ENCODE measurements at places on chromosomes 2 and 18.

DNA sequence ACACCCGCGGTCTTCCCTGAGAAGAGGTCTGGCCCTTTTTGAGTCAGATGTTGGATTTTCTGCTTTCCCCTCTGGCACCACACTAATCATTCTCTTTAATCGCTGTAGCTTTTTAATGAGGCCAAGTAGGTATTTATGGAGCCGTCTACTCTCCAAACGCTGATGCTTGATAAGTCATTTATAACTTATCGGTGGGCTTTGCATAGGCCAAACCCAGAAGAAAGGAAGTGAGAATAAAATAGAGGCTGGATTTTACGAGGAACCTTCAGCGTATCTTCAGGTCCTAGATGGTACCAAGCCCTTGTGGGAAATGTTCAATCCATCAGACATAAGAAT, 142.5 kb upstream of the CTAGE1 start:
- no peak for DNase-seq

- DNase-seq, result no peak
These were observed 133.9 kb upstream of the CDH20 start for GRCh38 chr18:61199171-61199848.

GRCh38 chr2:17804358-17804757, 11.9 kb upstream of the MSGN1 start:
- DNase-seq, result no peak

- no peak for DNase-seq
These were observed 157.3 kb downstream of the CDCA7 start for GRCh38 chr2:173511942-173512341.

DNA sequence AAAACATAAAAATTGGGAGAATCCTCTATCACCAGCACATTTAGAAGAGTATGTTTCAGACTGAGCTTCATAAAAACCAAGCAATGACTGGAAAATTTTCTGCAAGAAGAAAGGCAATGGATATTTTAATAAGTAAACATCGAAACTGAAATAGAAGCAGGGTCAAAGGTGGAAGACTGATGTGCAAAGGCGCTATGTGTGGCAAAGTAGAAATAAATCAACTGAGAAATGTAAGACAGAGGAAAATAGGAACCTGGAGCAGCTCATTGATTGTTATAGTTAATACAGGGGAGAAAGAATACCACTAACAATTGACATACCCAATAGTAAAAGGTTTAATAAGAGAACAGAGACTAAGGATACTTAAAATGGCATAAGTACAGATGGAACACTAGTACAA, 818.4 kb downstream of the SOCS6 start:
- DNase-seq, result no peak

DNA sequence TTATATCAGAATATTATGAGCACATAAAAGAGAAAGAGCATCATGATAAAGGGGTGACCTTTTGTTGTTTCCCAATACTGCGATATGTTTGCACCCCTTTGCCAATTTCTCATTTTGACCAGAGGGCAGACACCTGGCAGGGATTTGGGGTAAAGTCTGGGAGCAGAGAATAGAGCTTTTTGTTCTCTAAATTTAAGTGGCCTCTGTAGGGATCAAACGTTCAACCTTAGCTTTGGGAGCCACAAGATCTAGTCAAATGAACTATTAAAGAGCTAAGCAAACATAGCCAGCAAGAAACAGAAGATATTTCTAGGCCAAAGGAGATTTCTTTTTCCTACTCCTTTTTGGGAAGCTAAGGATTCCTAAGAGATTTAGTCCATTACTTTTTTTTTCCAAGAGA, 1.1 kb upstream of the MSTN start:
- DNase-seq, result no peak

DNA sequence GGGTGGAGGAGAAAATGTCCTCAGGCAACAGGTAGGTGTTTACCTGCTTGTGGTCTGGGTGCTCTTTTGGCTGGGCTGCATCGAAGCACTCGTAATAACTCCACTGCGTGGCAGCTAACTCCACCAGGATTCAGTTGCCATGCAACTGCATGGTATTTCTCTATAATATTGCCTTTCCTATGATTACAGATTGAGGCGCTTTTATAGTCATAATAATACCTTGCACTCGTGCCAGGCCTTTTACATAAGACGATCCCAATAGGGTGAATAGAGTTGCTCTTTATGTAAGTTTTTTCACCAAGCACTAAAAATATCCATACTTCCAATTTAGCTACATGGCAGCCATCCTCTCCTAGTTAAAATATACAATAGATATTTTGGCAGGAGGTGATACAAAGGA, 19.7 kb upstream of the NYAP2 start:
- no peak for DNase-seq

DNA sequence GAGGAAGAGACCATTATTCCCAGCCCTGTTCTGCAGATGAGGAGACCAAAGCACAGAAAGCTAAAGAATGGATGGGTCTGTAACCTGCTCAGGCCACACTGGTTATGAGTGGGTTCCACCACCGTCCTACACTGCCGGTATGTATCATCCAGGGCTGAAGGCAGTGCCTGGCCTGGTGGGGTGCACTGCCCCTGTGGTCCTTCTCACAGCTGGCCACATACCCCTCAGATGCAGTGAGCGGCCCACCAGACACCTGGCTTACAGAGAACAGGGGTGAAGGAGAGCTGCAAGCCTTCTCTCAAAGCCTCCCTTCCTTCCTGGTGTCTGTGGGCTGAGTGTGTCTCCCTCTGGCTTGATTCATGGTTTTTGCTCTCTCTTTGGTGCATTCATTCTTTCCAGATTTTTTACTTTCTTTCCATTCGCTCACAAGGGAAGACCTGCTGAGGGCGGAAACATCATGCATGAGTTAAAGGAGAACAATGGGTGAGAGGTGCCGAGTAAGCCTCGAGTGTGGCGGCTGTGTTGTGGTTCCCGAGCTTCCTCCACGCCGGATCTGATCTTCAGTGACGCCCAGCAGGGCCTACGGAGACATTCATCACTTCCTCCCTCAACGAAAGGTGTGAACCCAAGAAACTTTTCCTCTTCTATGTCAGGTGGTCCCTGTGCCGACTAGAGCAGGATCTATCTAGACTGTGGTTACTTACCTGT, 62.1 kb upstream of the REL start:
- DNase-seq, result no peak
